ENCODE measurements at places on chromosomes 12 and 14.

- no peak for DNase-seq
These were observed 58.5 kb upstream of the ATF7IP start for GRCh38 chr12:14307004-14307403.

- no peak for DNase-seq
These were observed 265.0 kb downstream of the DUSP6 start for GRCh38 chr12:89087149-89087825.

DNA sequence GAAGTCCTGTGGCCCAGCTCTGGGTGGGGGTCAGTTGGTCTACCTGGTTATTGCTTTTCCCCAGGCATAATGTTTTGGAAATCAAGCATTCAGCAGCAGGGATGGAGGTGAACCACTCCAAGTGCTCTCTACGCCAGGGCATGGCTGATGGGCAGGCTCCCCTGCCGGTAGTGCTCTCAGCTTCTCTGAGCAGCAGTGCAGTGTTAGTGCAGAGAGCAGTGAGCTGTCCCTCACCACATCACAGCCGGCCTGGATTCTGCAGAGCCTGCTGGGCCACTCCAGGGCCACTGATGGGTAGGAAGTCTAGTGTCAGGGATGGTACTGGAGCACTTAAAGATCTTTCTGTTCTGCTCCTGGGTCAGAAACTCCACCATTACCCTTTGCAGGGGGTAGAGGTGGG, 151.1 kb downstream of the CALM1 start:
- DNase-seq = no peak

GRCh38 chr12:41681898-41682297, 462.8 kb downstream of the GXYLT1 start:
- no peak for DNase-seq

GRCh38 chr14:88002421-88003075, 2.4 kb upstream of the GPR65 start:
- DNase-seq = no peak

DNA sequence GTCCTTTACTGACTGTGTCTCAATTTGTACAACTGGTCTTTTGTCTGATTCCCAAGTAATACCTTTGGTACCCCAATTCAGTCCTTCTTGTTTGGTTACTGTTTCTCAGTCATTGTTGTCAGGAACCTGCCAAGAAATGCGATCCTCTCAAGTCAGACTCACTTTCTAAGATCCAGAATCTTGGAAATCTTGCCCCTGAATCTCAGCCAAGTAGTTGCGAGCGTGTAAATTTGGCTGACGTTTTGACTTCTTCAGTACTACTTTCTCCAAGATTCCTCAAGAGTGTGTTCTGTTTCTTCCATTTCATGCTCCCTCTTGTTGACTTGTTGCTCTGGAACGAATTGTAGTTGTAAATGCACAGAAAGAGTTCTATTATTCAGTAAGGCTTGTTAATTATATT, 114.0 kb downstream of the MSRB3 start:
- DNase-seq = no peak

GRCh38 chr12:121113057-121113456, 19.6 kb upstream of the P2RX7 start:
- DNase-seq = no peak

DNA sequence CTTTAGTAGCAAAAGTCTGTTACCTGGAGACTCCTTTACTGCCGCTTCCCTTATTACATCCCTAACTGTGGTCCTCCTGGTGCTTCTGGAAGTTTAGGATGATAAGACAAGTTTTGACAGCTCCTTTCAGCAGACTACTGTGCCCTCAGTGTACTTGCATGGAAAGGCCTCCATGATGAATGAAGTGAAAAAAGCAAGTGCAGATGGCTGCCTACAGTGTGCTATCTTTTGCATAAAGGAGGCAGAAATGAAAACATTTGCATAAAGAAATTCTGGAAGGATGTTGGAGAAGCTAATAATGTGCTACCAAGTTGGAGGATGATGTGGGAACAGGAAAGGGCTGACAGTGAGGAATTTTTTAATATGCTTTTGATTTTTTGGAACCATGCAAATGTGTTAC, 4.5 kb downstream of the TCTN2 start:
- no peak for DNase-seq

- DNase-seq = no peak
These were observed 1387.5 kb downstream of the LRFN5 start for GRCh38 chr14:42994051-42994736.

All from stimulated activated CD4-positive, alpha-beta T cell treated with anti-CD3 and anti-CD28 coated beads, Interleukin-4, amount 100 ng/mL, for 4 hours (primary cell).